ENCODE measurements at places on chromosomes 3 and 15. TPM values are rescaled to one million over a fixed set of nuclear protein-coding genes. Genes with fewer than 3 reads are reported as not detected.

The COMMD4 gene
- total RNA-seq: 145 TPM

DNA sequence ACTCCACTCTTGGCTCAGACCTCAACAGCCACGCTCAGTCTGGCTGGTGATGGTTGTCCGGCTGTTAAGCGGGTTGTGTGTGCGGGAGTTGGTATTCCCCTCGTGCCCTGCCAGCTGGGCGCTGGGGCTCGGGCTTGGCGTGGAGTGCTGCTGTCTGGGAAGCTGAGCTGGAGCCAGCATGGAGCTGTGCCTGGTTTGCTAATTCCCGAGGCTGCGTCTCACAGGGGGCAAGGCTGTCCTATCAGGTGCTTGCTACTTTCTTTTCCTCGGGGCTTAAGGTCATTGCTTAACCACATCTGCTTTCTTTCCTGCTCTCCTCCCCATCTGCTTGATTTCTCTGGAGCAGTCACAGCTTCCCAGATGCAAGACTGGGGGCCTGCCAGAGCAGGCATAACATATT is 29.9 kb downstream of the PDIA5 start:
- peak; percentile 85 for DNase-seq

GRCh38 chr3:128351546-128351945 is 115.1 kb downstream of the DNAJB8 start:
- no peak for DNase-seq

The MOBP gene
- not detected for total RNA-seq

- DNase-seq: no peak
These were observed 391.3 kb upstream of the TPRG1 start for GRCh38 chr3:188780193-188781147.

DNA sequence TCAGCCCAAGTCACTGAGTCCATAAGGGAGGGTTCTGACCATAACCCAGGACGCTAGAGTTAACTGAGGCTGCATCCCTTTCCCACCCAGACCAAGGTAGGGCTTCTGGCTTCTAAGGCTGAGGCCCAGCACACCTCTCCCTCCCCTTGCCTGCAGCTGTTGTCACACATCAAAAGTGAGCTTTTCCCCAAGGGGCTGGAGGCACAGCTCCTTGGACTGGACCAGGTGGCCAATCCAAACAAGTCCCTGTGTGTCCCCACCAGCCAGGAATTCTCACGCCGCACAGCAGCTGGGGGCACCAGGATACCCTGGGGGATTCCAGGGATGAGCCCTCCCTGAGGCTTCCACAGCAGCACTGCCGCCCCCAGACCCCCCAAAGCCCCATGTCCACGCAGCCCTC is 22.3 kb upstream of the ISLR2 start:
- DNase-seq: no peak

GRCh38 chr3:48960841-48961413 is 29.1 kb upstream of the P4HTM start:
- DNase-seq: no peak

DNA sequence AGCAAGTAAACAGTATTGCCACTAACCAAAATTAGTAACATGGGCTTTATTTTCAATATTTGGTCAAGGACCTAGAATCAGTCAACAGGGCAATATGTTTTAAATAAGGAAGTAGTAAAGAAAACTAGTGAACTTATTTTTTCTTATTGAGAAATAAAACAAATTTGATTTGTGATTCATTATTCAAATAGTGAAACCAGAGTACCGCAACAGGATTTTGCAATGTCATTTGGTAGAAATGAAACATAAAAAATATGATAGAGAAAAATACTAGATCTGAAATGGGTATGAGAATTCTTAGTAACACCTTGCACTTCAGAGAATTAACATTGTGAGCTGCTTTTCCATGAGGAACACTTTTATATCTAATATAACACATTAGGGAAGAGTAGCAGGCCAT is 291.8 kb upstream of the GBE1 start:
- no peak for DNase-seq

The RPP25 gene
- 14.9 TPM for total RNA-seq

GRCh38 chr3:49906073-49906743 is 2.5 kb upstream of the MST1R start:
- peak; percentile 52 for DNase-seq

GRCh38 chr3:193086681-193087080 is 154.3 kb upstream of the PLAAT1 start:
- no peak for DNase-seq

DNA sequence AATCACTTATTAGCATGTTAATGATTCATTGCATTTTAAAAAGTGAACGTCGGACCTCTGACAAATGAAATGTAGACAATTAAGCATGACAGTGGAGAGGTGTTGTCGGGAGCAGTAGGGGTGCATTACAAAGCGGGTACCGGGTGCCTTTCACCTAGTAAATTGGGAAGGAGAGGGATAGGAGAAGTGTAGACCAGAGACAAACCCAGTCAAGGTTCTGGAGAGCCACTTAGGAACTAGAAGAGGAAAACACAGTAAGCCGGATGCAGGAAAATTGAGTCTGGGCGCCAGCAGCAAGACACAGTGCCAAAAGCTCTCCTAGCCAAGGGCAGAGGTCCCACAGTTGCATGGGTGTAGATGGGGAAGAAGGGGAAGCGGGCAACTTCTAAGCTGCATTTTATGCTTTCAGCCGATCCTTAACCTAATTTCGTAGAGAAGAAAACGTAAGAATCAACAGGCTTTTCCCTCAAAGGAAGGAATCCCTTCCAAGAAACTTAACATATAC is 3.1 kb upstream of the CERS3 start:
- DNase-seq: no peak

The OXTR gene
- 6.4 TPM for total RNA-seq

DNA sequence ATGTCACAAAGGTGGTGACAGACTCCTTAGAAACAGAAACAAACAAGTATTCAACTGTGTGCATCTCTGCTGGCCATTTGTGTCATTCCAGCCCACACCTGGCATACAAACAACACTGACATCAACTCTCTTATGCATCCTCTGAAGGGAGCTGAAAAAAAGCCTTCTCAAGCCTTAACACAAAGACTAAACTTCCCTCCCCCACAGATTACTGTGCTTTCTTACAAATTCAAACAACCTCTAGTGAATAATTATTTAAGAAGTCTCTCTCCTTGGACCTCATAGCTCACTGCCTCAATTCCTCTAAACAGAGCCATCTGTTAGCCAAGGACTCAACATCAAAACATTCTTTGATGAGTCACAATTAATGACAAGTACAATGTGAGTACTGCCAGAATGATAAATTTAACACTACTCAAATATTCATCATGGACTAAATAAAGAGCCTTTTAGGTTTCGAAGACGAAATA is 132.1 kb downstream of the WDR76 start:
- peak; percentile 83 for DNase-seq

Measured in RPMI7951 (cell line).